CD4-positive, alpha-beta T cell treated with Interleukin-15 for 4 hours (primary cell): ENCODE measurements at places on chromosomes 13 and 19.
A peak's percentile ranks its signal among the peaks of the same experiment; 100 is the strongest.

- peak; percentile 86 for DNase-seq
These were observed 4.8 kb upstream of the TM9SF2 start for GRCh38 chr13:99496184-99497142.

DNA sequence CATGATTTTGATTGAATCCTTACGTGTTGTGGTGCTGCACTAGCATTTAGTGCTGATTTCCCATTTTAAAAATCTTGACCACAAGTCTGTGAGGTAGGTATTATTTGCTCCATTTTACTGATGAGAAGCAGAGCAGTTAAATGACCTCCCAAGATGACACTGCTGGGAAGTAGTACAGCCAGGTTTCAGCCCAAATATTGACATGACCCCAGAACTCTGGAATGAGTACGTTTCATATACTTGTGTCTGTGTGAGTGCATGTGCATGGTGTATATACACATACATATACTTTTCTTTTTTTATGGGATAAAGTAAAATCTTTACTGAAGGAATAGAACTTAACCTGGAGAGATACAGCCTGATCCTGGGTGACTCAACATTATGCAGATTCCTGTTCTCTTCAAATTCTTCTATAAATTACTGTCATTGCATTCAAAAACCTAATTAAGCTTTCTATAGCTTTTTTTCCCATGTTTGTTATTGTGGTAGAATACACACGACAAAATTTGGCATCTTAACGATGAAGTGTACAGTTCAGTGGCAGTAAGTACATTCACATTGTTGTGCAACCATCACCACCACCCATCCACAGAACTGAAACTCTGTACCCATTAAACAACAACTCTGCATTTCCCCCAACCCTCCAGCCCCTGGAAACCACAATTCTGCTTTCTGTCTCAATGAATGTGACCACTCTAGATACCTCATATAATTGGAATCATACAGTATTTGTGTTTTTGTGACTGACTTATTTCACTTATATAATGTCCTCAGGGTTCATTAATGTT is 311.9 kb downstream of the MTUS2 start:
- DNase-seq: no peak

DNA sequence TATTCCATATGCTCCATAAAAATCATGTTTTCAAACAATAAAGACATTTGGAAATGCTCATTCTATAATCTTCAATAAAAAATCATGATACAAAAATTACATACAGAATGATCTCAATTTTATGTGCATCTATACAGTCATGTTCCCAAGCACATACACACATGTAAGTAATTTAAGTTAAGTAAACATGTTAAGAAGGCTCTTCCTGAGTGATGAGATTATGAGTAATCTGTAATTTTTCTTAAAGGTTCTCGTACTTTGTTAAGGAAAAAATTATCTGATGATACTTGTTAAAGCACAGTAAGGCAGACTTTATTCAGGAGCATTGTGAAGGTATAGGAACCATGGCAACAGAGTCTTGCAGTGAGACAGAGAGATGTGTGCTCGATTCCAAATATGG is 30.0 kb upstream of the DLEU7 start:
- no peak for DNase-seq

- no peak for DNase-seq
These were observed 68.0 kb downstream of the KDM4B start for GRCh38 chr19:5036698-5037563.

DNA sequence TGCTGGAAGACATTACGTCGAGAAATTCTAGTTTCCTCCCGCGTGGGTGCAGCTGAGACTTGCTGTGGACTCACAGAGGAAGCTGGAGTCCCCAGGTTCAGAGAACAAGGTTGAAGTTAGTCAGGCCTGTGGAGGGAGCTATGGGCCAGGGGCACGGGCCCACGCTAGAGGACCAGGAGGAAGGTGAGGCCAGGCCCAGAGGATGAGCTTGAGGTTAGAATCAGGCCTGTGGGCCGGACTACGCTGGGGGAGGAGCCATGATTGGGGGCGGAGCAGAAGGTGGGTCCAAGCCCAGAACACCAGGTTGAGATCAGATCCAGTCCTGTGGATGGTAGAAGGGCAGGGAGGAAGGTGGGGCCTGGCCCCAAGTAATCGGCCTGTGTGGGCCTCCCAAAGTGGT is 32.6 kb downstream of the ZNF846 start:
- no peak for DNase-seq

DNA sequence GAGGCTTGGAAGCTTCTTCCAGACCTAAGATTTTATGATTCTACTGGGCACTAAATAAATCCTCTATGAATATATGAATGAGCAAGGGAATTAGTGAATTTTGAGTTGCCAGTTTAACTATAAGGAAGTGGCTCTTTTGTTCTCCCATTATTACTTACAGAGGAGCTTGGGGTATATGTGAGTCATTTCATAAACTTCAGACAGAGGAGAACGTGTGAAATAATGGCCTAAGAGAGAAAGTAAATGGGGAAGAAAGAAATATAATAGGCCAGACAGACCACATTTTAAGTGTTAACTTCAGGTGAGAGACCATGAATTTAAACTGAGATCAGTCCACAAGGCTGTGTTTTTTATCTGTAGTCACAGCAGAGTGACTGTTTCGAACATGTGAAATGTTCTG is 570.9 kb downstream of the GPC6 start:
- no peak for DNase-seq

DNA sequence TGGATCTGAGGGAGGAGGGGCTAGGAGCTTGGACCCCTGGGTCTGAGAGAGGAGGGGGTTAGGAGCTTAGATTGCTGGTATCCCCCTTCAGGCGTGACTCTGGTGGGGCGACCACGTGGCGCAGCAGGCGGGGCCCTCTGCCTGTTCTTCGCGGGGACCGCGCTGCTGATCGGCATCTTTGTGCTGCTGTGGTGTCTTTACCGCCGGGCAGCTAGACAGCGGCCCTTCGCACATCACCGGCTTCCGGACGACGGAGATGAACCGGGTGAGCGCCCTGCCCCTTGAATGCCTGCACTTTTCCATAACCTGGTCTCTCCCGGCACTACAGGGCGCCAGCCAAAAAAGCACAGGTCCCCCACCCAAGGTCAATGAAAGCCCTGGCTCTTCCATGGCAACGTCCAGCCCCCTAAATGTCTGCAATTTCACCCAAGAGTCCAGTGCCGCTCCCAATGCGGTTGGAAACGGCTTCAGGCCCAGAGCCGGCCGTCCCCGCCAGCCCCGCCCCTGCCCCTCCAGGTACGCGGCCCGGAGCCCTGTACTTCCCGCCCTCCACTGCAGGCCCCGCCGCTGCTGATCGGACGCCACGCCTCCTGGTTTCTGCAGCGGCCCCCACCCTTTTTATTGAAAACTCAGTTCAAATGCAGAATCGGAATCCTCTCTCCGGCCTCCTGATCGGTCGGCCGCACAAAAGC is 2.8 kb downstream of the GFY start:
- no peak for DNase-seq

- DNase-seq: no peak
These were observed 1494.7 kb downstream of the UQCRFS1 start for GRCh38 chr19:27718234-27718633.

DNA sequence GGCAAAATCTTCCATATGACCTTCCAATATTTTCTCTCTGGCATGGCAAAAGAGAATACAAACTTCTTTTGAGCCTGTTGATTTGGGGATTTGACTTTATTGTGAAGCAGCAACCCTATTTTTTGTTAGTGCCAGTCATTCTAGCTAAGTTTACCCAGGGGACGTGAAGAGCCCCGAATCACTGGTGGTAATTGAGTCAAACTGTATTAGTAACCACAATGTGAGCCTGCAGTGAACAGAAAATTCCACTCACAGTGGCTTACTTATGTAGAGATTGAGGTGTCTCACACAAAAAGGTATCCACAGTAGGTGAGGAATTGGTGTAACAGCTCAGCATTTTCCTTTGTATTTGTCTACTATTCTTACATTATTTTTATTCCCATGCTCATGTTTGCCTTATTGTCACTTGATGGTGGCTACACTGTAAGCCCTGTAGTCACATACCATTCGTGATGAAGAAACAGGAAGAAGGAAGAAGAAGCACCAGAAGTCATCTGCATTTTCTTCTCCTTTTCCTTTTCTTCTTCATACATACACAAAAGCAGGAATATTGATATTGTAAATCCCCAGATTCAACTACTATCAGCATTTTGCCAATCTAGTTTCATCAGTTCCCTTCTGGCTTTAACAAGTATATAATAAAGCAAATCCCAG is 33.3 kb upstream of the MYCBP2 start:
- no peak for DNase-seq

- no peak for DNase-seq
These were observed 68.2 kb downstream of the CACNA1A start for GRCh38 chr19:13437919-13438618.
